ENCODE measurements at places on chromosomes 6 and 20.

DNA sequence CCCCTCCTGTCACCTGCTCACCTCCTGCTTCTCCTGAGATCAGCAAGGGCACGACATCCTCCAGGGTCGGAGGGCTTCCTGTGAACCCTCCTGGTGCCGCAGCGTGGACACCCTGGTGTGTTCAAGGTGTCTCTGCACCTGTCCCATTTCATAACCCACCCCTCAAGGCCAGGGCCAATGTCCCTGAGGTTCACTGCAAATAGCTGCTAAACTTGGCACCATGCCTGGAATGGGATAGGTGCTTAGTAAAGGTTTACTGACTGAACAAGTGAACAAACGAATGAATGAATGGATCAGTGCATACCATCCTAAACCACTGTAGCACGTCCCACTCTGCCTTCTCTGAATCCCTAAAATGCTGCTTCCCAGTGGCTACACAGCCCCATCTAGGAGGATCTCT is 35.0 kb downstream of the SIRPA start:
- no peaks in the 10 kb centered on the region for H3K4me1 ChIP-seq
- H3K27ac ChIP-seq, result no peak overlapping the region
- H3K4me3 ChIP-seq, result no peak overlapping the region
- DNase-seq, result no peak

GRCh38 chr6:170030284-170030815 is 260.5 kb downstream of the DLL1 start:
- no peak overlapping the region for H3K4me3 ChIP-seq
- DNase-seq, result no peak
- H3K36me3 ChIP-seq, result no peaks in the 10 kb centered on the region

DNA sequence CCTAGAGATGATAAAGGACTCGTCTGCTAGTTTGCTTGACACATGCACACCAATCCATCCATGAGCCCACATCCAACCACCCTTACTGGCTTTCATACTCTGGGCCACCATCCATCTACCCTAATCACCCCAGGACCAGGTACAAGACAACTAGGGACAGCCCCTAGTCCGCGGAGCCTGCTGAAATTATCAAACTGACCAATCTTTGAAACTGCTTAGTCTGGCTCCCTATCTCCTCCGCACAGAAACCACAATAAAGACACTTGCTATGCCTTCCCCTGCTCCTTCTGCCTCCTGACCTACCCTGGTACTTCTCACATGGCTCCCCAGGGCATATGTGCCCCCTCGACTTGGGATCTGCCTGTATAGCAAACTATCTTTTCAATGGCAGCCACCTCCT is 33.1 kb downstream of the PXDC1 start:
- peaks cover 5% of the 10 kb centered on the region for H3K27me3 ChIP-seq
- H3K4me3 ChIP-seq, result no peak overlapping the region
- no peak overlapping the region for H3K27ac ChIP-seq
- DNase-seq, result no peak
- no peaks in the 10 kb centered on the region for H3K36me3 ChIP-seq

DNA sequence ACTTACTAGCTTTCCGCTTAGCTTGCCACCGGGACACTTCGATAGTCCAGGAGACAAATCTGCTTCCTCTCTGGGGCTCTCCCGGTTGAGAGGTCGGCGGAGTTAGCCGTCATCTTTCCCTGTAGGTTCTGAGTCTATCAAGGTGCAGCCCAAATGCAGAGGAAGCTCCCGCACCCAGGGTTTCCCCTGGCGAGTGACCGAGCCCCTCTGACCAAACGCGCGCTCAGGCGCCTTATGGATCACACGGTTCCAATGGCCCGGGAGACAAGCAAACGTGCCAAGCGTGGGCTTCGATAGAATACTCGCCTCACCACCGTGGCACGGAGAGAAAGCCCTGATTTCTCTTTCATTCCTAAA is 15.8 kb upstream of the FOXC1 start:
- no peak for DNase-seq
- no peaks in the 10 kb centered on the region for H3K36me3 ChIP-seq
- no peak overlapping the region for H3K27ac ChIP-seq
- H3K27me3 ChIP-seq, result peaks cover 48% of the 10 kb centered on the region

DNA sequence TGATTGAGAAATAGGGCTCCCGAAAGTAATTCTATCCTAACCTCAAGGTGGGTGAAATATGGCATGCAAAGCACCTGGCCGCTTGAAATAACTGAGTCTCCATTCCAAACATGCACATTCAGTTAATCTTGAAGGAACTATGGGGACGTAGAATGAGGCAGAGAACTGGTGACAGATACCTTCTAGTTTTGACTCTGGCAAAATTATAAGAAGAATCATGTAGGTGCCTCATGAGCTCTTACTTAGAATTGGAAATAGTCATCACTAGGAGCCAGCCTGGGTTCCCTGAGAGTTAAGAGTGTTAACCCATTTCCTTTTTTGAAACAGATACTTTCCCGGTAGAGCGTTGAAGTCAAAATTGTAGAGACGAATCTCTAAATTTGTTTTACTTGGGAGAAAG is 49.3 kb downstream of the RPF2 start:
- H3K27ac ChIP-seq, result no peak overlapping the region
- peaks cover 8% of the 10 kb centered on the region for H3K36me3 ChIP-seq
- H3K4me3 ChIP-seq, result no peak overlapping the region
- no peak for DNase-seq

Measured in T-helper 2 cell treated with Interferon-gamma antibody and Interleukin-4, amounts not matched to agents 5 μg/mL and 100 μg/mL, for 36 hours (primary cell).